ENCODE measurements at places on chromosomes 16 and 17. TPM values are rescaled to one million over a fixed set of nuclear protein-coding genes. Genes with fewer than 3 reads are reported as not detected.

DNA sequence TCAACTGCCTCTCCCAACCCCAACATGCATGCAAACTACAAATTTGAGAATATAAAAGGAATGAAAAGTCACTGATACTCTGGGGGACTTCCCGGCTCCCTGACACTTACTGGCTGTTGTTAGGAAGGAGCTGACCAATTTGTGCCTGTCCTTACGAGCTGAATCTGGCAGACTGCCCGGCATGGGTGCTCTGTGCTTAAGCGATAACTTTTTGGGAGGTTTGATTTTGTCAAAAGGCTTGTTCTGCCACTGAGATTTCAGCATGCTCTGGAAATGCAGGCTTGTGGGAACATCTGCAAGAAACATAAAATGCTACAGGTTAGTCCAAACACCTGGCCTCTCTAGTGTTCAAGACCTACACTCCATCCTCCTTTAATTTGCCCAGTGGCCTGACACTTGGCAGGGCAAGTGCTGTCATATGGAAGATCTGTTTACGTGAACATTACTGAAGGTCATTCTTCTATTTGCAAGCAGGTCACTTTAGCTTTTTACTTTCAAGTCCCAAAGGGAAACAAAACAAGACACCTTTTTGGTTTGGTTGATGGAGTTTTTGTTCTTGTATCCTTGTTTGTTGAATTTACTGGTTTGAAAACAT, 40.6 kb downstream of the STH start:
- peaks cover 4% of the 10 kb centered on the region for H3K4me1 ChIP-seq
- H3K36me3 ChIP-seq: peaks cover 26% of the 10 kb centered on the region
- H3K27me3 ChIP-seq: no peaks in the 10 kb centered on the region
- no peak overlapping the region for H3K27ac ChIP-seq
- DNase-seq: no peak

The DHX58 gene
- polyA plus RNA-seq: 12.3 TPM

DNA sequence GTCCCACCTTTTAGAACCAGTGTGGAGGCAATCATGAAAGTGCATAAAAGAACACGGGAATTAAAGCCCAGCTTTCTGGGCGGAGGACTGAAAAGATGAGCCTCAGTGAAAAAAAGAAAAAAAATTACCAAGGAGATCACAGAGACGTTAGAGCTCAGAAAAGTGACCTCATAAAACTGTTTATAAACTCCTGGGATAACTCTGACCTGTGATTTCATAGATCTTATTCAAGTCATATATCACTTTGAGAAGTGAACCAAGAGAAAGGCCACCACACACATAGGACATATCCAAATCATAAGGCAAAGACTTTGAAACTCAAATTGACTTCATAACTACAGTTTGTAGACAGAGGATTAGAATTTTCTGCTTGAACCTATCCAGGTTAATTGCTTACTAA, 90.1 kb downstream of the KCNJ2 start:
- no peak for DNase-seq
- H3K27me3 ChIP-seq: no peaks in the 10 kb centered on the region
- no peak overlapping the region for H3K4me3 ChIP-seq
- no peak overlapping the region for H3K27ac ChIP-seq
- H3K36me3 ChIP-seq: no peaks in the 10 kb centered on the region
- no peaks in the 10 kb centered on the region for H3K4me1 ChIP-seq

DNA sequence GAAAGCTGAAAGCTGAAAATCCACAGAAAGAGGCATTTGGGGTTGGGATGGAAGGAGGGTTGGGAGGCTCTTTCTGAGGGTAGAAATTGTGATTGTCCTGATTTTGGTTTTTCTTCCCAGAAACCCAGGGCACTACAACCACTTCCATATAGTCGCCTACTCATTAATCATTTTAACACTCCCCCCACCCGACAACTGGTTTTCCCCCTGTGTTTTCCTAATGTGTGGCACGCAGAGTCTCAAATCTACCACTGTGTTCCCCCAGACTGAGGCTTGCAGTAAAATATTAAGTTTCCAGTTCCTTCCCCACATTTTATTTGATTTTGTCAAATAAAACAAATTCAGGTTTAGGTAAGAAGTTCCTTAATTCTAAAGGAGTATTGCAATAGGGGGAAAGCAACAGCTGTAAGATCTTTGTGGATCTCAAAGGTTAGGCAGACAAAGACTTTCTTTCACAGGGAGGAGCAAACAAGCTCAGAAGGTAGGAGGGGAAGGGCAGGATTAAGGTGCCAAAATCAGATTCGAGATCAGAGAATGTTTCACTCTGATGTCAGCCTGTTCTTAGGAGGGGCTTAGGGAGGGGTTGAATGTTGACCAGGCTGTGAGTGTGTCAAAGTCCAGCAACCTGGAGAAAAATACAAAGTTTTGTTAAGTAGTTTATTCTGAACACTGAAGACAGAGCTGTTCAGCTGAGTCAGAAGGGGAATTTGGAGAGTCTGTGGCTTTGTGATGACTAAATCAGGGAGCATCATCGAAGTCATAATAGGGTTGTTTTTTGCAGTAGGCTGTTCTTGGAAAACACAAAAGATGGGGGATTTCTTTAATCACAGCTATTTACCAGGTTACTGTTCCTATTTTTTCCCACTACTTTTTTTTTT, 3.6 kb downstream of the ZNF267 start:
- no peak overlapping the region for H3K4me3 ChIP-seq
- DNase-seq: peak; percentile 56
- no peaks in the 10 kb centered on the region for H3K27me3 ChIP-seq

DNA sequence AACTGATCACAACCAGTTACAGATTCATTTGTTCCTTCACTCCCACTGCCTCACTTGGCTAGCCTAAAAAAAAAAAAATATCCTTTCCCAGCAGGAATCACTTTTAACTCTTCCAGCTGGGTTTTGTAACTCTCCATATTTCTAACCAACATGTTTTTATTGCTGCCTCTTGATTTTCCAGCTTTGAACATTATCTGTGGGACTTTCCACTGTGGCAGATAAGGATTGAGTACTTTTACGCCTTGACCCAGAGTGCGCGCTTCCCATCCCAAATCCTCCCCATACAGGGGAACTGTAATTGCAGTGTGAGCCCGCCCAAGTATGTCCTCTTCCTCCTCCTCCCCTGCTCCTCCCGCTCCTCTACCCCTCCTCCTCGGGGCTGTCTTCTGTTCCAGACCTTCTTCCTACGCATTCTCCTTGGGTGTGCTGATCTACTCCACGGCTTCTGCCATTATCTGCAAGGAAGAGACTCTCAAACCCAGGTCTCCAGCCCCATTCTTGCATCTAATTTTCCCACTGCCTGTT, 43.4 kb downstream of the CYB5D2 start:
- H3K4me1 ChIP-seq: peaks cover 4% of the 10 kb centered on the region
- H3K27me3 ChIP-seq: no peaks in the 10 kb centered on the region
- H3K27ac ChIP-seq: no peak overlapping the region
- H3K4me3 ChIP-seq: no peak overlapping the region
- peak; percentile 24 for DNase-seq
- peaks cover 25% of the 10 kb centered on the region for H3K36me3 ChIP-seq

The MIEN1 gene
- polyA plus RNA-seq: 155 TPM

DNA sequence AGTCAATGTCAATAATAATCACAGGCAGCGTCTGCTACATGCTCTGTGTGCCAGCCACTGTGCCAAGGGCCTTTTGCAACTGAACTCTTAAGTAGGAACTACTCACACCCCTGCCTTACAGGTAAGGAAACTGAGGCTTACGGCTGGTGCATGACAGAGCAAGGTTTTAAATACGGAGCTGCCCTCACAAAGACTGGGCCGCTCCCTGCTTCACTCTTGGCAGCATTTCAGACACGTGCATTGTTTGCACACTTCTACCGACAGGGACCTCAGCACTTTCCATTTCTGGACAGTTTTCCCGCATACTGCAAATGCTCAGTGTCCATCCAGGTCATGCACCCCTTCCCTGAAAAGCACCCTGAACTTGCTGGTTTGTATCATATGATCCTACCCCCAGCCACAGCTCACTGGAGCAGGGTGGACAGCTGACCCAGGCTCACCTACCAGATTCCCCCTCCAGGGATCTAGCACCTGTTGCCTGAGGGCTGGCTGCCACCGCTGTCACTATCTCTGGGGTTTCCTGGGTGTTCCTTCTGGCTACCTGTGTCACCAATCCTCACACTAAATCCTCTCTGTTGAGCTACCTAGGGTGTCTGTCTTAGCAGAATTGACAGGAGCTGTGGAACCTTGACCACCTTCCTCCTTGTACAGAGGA, 142.9 kb downstream of the C16orf78 start:
- H3K27ac ChIP-seq: no peak overlapping the region
- no peaks in the 10 kb centered on the region for H3K27me3 ChIP-seq
- no peaks in the 10 kb centered on the region for H3K36me3 ChIP-seq
- no peaks in the 10 kb centered on the region for H3K4me1 ChIP-seq

GRCh38 chr17:58763263-58763662, 7.6 kb downstream of the PPM1E start:
- H3K27ac ChIP-seq: no peak overlapping the region
- no peak overlapping the region for H3K4me3 ChIP-seq
- no peaks in the 10 kb centered on the region for H3K36me3 ChIP-seq
- peaks cover 6% of the 10 kb centered on the region for H3K27me3 ChIP-seq

DNA sequence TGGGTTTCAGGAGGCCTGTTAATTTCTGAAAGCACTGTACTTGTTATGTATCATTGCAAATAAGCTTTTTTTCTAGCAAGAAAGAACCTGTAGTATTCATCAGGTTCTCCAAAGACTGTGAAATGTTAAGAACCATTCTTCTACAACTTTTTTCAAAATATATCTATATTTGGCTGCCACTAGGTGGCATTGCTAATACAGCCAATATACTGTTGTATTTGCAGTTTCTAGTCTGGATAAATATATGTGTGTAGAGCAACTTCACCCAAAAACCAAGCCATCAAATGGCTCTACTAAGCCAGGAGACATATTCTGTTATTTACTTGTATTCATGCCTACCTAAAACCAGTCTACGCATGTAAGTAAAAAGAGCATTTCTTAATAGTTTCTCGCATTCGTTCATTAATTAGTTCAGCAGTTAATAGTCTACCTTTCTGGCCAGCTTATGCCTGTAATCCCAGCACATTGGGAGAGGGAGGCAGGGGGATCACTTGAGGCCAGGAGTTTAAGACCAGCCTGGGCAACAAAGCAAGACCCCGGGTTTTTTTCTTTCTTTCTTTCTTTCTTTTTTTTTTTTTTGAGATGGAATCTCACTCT, 39.5 kb downstream of the VMP1 start:
- no peak overlapping the region for H3K27ac ChIP-seq
- no peak overlapping the region for H3K4me3 ChIP-seq
- H3K36me3 ChIP-seq: no peaks in the 10 kb centered on the region
- H3K27me3 ChIP-seq: no peaks in the 10 kb centered on the region
- DNase-seq: peak; percentile 50
- H3K4me1 ChIP-seq: no peaks in the 10 kb centered on the region

DNA sequence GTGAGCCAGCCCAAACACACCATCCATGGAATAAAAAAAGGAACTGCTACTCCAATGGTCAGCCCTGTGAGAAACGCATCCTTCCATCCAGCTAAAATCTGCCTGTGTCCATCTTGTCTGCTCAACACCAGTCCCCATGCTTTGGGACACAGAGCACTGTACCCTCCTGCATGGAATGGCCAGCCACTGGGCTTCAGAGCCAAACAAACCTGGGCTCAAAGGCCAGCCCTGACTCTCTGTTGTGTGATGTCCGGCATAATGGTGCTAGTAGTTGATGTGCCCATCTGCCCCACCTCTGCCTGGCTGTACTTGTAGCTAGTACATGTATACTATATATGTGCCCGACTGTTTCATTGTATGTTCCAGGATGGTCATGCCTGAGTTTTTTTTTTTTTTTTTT, 77.6 kb upstream of the AMZ2 start:
- H3K4me3 ChIP-seq: no peak overlapping the region
- H3K4me1 ChIP-seq: no peaks in the 10 kb centered on the region
- H3K36me3 ChIP-seq: no peaks in the 10 kb centered on the region

DNA sequence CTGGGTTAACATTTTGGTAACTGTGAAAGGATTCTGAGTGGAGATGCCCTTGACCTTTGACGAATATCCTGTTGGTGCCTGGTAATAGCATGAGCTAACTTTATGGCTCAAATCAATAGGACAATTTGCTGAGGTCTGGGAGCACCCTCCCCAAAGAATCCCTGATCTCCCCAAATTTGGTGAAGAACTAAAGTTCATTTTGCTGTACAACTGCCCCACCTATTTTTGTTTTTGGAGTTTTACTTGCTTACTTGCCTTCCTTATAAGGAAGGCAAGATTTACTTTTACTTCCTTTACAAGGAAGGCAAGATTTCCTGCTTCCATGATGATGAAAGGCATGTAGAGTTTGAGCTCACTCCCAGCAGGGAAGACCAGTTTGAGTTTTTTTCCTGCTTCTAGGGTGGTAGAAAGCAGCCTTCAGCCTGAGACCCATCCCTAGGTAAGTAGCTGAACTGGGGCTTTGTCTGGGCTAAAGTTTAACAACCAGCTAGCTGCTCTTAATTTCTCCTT, 2.8 kb downstream of the KRTAP4-9 start:
- H3K4me3 ChIP-seq: no peak overlapping the region
- no peaks in the 10 kb centered on the region for H3K36me3 ChIP-seq
- H3K4me1 ChIP-seq: no peaks in the 10 kb centered on the region
- DNase-seq: no peak
- H3K27me3 ChIP-seq: no peaks in the 10 kb centered on the region

The SHBG gene
- polyA plus RNA-seq: 17.2 TPM

DNA sequence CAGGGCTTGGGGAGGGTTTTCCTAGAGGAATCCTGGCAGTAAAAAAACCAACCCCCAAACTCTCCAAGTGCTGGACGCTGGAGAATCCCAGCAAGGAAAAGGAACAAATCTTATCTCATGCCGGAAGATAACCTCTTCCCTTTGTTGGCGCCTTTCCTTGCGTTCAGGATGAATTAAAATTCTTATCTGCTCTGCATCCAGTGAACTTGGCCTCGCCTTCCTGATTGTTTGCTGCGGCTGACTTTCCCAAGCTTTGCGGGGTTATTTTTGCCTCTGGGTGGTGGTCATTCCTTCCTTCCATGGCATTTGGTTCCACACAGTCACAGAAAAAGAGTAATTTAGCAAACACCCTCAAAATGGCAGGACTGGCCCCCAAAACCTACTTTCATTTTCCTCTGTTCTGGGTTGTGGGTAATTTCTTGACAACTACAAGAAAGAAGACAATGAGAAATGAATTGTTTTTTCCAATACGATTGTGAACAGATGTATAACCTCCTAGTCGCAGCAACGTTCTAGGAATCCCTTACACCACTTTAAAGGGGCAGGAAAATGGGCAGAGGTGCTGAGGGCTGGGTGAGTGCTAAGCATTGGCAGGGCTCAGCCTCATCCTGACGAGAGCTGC, 77.8 kb downstream of the MRC2 start:
- no peak overlapping the region for H3K4me3 ChIP-seq
- no peaks in the 10 kb centered on the region for H3K36me3 ChIP-seq
- H3K4me1 ChIP-seq: no peaks in the 10 kb centered on the region
- DNase-seq: peak; percentile 11

- no peak for DNase-seq
- no peaks in the 10 kb centered on the region for H3K27me3 ChIP-seq
- no peaks in the 10 kb centered on the region for H3K4me1 ChIP-seq
- H3K36me3 ChIP-seq: no peaks in the 10 kb centered on the region
- no peak overlapping the region for H3K4me3 ChIP-seq
These were observed 184.7 kb downstream of the COPRS start for GRCh38 chr17:31674305-31674704.

The CRHR1 gene
- polyA plus RNA-seq: not detected

All from small intestine (tissue), 16 donors.